Trophoblast cell (in vitro differentiated cells and primary cell): ENCODE measurements at places on chromosomes 2 and 18.
A peak's percentile ranks its signal among the peaks of the same experiment; 100 is the strongest.

GRCh38 chr2:104402825-104403224, 451.1 kb upstream of the POU3F3 start:
- no peak for DNase-seq

GRCh38 chr18:78701771-78702396, 277.7 kb upstream of the SALL3 start:
- no peak for DNase-seq

DNA sequence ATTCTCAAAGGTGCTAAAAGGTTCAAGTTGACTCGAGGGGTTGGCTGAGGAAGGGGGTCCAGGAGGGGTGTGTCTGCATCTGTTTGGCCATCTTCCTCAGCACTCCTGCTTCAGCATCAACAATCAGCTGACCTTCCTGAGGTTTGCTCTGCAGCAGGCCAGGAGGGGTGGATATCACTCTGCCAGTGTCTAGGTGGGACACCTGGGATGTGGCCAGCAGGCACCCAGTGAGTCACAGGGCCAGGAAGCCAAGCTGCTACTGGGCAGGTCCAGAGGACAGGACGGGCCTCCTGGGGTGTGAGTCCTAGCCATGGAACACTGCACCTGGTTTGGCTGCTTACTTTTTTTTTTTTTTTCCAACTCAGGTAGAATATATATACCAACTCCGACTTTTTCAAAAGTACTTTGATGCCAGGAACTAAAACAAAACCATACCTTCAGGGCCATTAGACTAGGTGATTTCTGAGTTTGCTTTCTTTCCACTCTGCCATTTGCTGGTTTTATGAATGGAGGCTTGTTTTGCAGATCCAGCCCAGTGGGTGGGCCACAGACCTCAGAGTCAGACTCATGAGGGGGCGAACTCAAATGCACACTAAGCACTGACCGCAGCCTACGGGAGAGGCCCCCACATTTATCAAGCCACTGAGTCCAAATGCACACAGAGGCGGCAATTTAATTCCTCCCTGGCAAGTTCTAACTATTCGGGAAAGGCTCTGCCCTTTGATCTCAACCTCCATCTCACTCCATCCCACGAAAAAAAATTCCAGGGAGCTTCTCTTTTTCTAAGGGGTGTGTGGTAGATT, 76.0 kb downstream of the UXS1 start:
- DNase-seq, result peak; percentile 10

DNA sequence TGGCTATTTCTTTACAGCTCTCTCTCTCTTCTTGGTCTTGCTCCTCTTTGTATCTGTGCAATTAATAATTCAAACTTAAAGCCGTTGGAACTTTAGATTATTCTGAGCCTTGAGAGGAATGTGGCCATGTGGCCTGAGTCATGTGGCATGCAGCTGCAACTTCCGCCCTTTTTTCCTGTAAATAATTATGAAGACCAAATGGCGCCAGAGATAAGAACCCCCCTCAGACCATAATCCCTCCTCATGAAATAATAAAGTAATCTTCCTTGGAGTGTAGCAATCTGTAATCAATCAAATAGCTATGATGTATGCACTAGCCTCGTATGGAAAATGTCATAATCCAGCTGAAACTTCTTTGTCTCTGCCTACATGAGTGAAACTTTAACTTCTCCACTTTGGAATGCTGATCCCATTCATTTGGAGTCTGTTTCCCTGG, 13.5 kb upstream of the TWSG1 start:
- no peak for DNase-seq

- no peak for DNase-seq
Observed at GRCh38 chr2:172376016-172376415, 51.4 kb upstream of the ITGA6 start.

GRCh38 chr2:170814533-170815230, 2.0 kb upstream of the GAD1 start:
- DNase-seq, result no peak

DNA sequence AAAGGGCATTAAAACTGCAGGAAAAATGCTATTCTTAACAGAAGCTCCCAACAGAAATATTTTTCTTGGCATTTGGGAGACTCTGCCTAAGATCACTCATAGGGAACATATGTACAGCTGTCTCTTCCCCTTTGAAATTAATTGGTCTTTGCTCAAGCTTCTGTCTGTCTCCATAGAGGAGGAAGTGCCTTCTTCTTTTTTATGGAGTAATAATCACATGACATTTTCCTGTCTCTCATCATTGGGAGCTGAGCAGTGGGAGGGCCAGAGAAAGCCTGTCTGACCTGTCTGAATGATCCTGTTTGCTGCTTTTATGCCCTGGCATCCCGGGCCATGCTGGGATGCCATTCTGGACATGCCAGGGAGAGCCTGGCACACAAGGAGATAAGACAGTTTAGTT, 145.6 kb downstream of the AQP4 start:
- DNase-seq, result no peak

GRCh38 chr2:215441560-215442400, 5.9 kb upstream of the FN1 start:
- peak; percentile 83 for DNase-seq

DNA sequence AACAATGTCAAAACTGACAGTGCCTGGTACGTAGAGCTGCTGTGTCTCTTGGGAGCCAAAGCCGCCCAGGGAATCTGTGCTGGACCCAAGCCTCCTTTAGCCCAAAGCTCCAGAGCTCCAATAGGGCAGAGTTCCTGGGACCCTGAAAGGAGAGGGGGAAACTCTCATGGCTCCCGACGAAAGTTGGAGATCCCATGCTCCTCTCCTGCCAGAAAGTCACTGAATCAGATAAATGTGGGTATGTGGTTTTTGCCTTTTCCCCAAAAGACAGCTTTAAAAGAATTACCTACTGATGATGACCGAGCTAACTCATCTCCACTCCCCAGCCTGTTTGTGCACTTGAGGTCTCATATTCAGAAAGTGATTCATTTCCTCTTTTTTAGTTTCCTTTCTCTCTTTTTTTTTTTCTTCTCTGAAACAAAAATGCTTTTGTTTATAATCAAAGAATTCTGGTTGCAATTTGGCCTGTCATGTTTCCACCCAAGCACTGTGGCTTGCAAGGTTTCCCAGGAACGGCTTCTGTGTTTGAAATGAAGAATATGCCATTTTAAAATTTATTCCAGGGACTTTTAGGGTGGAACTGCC, 14.1 kb upstream of the PMAIP1 start:
- DNase-seq, result peak; percentile 7

- DNase-seq, result no peak
Observed at GRCh38 chr2:3199627-3200345, 177.8 kb downstream of the EIPR1 start.

DNA sequence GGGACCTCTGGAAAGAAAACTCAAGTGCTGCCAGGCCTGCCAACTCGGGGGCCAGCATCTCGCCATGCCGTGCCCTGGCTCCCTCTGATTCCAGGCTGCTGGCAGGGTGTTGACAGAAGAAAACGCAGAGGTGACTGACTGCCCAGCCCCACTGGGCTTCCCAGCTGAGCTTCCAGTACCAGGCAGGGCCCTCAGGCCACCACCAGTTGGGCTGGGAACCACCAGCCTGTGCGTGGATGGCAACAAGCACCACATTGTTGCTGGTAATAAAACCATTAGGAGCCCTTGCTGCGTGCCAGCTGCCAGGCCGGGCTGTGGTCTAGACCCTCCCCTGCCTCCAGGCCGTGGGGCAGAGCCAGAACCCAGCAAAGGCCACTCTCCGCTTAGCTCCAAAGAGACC, 9.2 kb downstream of the DNMT3A start:
- no peak for DNase-seq

GRCh38 chr2:20583425-20583881, 67.4 kb downstream of the HS1BP3 start:
- no peak for DNase-seq
